Psoas muscle (tissue), 8 donors: ENCODE measurements at places on chromosomes 4 and X. TPM values are rescaled to one million over a fixed set of nuclear protein-coding genes. Genes with fewer than 3 reads are reported as not detected.
A peak's percentile ranks its signal among the peaks of the same experiment; 100 is the strongest.

BST1 gene
- polyA plus RNA-seq, result 1.5 TPM

SLC6A14 gene
- polyA plus RNA-seq, result 0.01 TPM

ARMCX6 gene
- 35.6 TPM for polyA plus RNA-seq

TRIM61 gene
- polyA plus RNA-seq, result 0.08 TPM

ARX gene
- polyA plus RNA-seq, result 3.0 TPM

PHKA1 gene
- polyA plus RNA-seq, result 112 TPM

CCKAR gene
- not detected for polyA plus RNA-seq

DUSP9 gene
- not detected for polyA plus RNA-seq

GPR34 gene
- 0.58 TPM for polyA plus RNA-seq

DNA sequence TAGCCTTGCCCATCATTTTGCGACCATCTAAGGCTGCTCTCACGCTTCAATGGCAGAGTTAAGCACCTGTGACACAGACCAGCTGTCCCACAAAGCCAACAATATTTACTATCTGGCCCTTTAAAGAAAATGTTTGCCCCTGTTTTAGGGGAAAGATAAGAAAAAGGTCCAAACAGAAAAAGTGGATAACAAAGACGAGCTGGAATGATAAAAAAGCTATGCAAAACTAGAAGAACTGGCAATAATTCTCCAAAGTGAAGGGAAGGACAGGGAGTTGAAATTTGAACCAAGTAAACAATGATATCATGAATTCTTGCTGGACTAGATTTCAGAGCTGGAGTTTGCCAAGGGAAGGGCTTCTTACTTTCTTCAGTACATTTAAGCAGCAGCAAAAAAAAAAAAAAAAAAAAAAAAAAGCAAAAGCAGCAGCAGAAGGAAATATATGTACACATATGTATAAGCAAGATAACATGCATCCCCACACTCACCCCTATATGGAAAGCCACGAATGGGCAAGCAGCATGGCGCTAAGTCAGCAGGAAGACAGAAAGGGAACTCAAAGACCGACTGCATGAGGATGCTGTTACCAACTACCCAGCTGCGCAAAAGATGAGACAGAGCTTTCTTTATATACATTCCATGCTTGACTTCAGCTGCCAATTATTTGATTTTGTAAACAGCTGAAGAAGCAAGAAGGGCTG, 12.5 kb downstream of the TRAPPC2 start:
- H3K27me3 ChIP-seq, result no peaks in the 10 kb centered on the region
- no peak for DNase-seq
- peak overlapping the region; percentile 76 for H3K27ac ChIP-seq
- peaks cover 13% of the 10 kb centered on the region for H3K4me1 ChIP-seq
- H3K4me3 ChIP-seq, result no peak overlapping the region
- no peaks in the 10 kb centered on the region for H3K36me3 ChIP-seq

DNA sequence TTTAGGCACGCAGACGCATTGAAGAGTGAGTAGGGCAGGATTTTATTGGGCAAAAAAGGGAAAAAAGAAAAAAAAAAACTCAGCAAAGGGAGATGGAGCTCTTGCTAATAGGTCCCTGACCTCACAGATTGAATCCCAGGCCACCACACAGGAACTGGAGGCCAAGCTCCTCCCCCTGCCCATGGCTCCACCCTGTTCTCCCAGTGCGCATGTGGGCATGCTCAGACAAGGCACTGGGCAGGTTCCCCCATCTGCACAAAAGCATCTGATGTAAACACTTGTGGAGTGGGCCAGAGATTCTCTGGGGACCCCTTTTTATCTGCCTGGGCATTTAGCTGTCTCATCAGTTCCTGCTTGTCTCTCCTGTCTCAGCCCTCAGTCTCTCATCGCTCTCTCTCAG, 9.5 kb downstream of the FRMD7 start:
- H3K27me3 ChIP-seq, result no peaks in the 10 kb centered on the region
- DNase-seq, result no peak
- no peak overlapping the region for H3K27ac ChIP-seq
- no peaks in the 10 kb centered on the region for H3K36me3 ChIP-seq
- no peak overlapping the region for H3K4me3 ChIP-seq

- H3K4me3 ChIP-seq, result no peak overlapping the region
- no peak for DNase-seq
- no peaks in the 10 kb centered on the region for H3K27me3 ChIP-seq
- H3K27ac ChIP-seq, result no peak overlapping the region
- no peaks in the 10 kb centered on the region for H3K4me1 ChIP-seq
These were observed 144.6 kb upstream of the MAP3K15 start for GRCh38 chrX:19659929-19660328.

- H3K36me3 ChIP-seq, result no peaks in the 10 kb centered on the region
- no peaks in the 10 kb centered on the region for H3K4me1 ChIP-seq
- no peak for DNase-seq
- no peak overlapping the region for H3K27ac ChIP-seq
- H3K27me3 ChIP-seq, result no peaks in the 10 kb centered on the region
These were observed 5.8 kb upstream of the CRLF2 start for GRCh38 chrX:1218286-1218685.

DNA sequence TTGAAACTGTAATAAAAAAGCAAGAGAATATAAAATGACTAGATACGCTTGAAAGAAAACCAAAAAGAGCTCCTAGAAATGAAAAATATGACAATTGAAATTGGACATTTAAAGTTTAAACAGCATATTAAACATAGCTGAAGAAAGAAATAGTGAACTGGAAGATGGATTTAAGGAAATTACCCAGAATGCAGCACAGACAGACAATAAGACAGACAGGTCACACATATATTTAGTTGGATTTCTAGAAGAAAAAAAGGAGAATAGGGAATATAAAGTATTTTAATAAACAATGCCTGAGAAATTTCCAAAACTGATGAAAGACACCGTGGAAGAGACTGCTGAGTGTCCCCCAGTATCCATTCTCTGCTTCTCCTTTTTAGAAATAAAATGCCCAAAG, 6.6 kb downstream of the DUSP9 start:
- no peaks in the 10 kb centered on the region for H3K4me1 ChIP-seq
- no peaks in the 10 kb centered on the region for H3K27me3 ChIP-seq
- DNase-seq, result no peak
- no peaks in the 10 kb centered on the region for H3K36me3 ChIP-seq
- no peak overlapping the region for H3K27ac ChIP-seq

- H3K4me1 ChIP-seq, result peaks cover 8% of the 10 kb centered on the region
- no peaks in the 10 kb centered on the region for H3K36me3 ChIP-seq
- H3K4me3 ChIP-seq, result no peak overlapping the region
- no peak for DNase-seq
- H3K27ac ChIP-seq, result no peak overlapping the region
These were observed 3.4 kb upstream of the USP53 start for GRCh38 chr4:119209077-119209476.

DNA sequence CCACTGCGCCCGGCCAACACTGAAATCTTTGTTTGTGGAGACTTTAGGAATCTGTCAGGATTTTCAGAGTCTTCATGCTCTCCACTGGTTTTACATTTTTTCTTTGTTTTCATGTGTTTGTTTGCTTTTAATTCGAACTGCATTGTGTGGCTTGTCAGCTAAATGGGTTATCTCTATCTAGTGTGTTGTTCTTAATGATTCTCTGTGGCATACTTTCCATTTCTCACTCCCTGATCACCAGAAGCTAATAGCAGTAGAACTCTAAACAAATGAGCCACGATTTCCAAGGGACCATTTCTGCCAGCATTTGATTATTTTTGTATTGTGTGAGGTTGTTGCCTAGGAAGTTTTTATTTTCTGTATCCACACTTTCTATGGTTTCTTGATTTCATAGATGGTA, 352.4 kb downstream of the CAMK2D start:
- H3K36me3 ChIP-seq, result no peaks in the 10 kb centered on the region
- H3K4me1 ChIP-seq, result peaks cover 4% of the 10 kb centered on the region
- H3K4me3 ChIP-seq, result no peak overlapping the region
- DNase-seq, result no peak

DNA sequence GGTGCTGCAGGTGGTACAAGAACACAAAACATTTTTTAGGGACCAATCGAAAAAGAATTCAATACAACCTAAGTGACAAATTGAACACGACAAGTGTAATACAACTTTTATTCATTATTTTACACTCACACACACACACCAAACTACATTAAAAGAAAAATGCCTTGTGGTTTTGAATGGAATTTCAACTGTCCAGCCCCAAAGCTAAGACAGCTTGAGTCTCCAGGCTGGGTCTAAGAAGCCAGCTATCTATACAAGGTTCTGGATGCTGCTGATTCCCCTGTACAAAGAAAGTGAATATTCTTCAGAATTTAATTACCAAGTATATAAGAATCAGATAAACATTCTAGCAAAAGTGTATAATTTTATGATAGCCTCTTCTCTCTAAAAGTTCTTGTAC, 118.2 kb downstream of the PPP3CA start:
- H3K4me3 ChIP-seq, result no peak overlapping the region
- no peaks in the 10 kb centered on the region for H3K36me3 ChIP-seq
- DNase-seq, result no peak
- H3K4me1 ChIP-seq, result peaks cover 55% of the 10 kb centered on the region

GRCh38 chrX:114615765-114616164, 31.9 kb downstream of the HTR2C start:
- no peaks in the 10 kb centered on the region for H3K4me1 ChIP-seq
- H3K4me3 ChIP-seq, result no peak overlapping the region
- no peaks in the 10 kb centered on the region for H3K27me3 ChIP-seq
- no peak overlapping the region for H3K27ac ChIP-seq
- H3K36me3 ChIP-seq, result no peaks in the 10 kb centered on the region

DNA sequence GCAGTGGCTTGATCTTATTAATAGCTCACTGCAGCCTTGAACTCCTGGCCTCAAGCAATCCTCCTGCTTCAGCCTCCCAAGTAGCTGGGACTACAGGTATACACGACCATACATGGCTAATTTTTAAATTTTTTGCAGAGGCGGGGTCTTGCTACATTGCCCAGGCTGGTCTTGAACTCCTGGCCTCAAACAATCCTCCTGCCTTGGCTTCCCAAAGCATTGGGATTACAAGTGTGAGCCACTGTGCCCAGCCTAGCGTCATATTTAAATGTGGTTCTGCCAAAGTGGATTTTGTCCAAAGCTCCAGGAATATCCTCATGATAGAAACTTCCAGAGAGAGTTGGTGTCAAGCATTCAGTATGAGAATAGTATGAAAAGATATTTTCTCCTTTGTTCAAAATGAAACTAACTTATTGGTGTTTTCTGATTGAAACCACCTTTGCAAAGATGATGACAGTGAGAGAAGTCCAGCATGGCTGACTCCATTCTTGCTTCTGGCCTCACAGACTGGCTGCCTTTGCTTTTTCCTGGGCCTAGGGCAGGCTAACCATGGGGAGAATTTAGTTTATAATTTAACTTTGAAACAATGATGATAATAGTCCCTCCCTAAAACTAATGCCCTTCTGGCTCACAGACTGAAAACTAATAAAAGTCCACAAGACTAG, 129.0 kb downstream of the C4orf51 start:
- peak overlapping the region; percentile 62 for H3K27ac ChIP-seq
- H3K4me1 ChIP-seq, result peaks cover 27% of the 10 kb centered on the region

DNA sequence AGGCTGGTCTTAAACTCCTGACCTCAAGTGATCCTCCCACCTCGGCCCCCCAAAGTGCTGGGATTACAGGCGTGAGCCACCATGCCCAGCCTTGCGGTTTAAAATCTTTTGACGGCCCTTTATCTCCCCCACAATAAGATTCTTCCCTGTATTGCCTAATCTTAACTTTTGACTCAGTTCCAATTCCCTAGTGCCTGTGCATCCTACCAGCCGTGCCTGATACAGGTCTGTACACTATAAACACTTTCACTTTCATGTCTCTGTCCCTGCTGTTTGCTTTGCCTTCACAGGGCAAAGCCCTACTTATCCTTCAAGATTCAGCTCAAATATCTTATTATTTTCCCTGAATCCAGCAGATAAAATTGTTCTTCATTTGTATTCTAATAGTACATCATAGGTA, 74.6 kb downstream of the WDR44 start:
- H3K36me3 ChIP-seq, result peaks cover 3% of the 10 kb centered on the region
- no peak overlapping the region for H3K27ac ChIP-seq
- no peaks in the 10 kb centered on the region for H3K27me3 ChIP-seq
- H3K4me1 ChIP-seq, result no peaks in the 10 kb centered on the region
- H3K4me3 ChIP-seq, result no peak overlapping the region
- DNase-seq, result no peak

DNA sequence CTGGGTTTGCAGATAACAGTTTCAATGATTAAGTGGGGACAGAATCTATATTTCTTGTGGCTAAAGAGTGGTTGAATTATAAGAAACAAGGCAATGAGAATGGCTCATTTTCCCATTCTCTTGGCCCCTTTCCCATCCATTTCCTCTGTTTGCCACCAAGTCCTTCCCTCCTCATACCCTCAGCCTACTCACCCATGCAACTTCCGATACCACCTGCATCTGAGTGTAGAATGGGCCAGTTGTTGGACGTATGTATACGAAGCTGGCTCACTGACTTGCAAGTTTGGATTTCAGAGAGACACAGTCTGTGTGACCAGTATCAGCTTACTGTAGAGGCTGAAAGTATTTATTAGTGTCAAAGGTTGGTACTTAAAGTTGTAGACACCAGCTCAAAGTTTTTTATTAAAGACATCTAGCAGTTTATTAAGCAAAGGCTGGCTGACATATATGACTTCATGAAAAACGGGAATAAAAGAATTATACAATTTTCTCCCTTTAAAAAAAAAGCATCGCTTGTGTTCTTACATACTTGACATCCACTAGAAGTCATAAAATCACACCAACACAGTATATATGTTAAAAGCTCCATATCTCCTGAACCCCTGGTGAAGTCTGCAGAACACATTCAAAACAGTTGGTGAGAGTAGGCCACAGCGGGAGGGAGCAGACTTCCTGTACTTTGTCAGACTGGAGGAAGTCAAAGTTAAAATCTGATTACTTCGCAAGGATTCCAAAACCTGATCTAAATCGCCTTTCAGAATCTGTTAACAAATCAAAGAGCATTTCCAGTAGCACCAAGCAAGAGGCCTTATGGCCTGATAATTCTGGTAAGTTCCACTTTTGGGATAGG, 22.4 kb upstream of the STIM2 start:
- H3K27ac ChIP-seq, result no peak overlapping the region
- no peak for DNase-seq
- H3K27me3 ChIP-seq, result no peaks in the 10 kb centered on the region
- peaks cover 8% of the 10 kb centered on the region for H3K4me1 ChIP-seq

GRCh38 chr4:5592272-5592671, 116.1 kb downstream of the EVC2 start:
- no peak for DNase-seq
- no peaks in the 10 kb centered on the region for H3K36me3 ChIP-seq
- H3K27ac ChIP-seq, result no peak overlapping the region
- no peak overlapping the region for H3K4me3 ChIP-seq
- no peaks in the 10 kb centered on the region for H3K27me3 ChIP-seq

DNA sequence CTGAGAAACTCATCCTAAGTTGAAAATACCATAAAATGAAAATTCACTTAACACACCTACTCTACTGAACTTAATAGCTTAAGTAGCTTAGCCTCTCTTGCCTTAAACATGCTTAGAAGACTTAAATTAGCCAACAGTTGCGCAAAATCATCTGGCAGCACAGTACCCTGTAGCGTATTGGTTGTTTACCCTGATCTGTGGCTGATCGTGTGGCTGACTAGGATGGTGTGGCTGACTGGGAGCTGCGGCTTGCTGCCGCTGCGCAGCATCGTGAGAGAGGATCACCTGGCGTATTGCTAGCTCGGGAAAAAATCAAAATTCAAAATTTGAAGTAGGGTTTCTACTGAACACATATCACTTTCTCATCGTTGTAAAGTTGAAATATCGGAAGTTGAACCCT, 6.3 kb downstream of the RUFY3 start:
- no peaks in the 10 kb centered on the region for H3K27me3 ChIP-seq
- H3K27ac ChIP-seq, result no peak overlapping the region
- H3K4me3 ChIP-seq, result no peak overlapping the region
- H3K4me1 ChIP-seq, result no peaks in the 10 kb centered on the region

- no peaks in the 10 kb centered on the region for H3K27me3 ChIP-seq
- no peak overlapping the region for H3K4me3 ChIP-seq
- no peak for DNase-seq
- H3K27ac ChIP-seq, result no peak overlapping the region
These were observed 3.5 kb downstream of the AP1AR start for GRCh38 chr4:112234952-112235609.
